ENCODE measurements at places on chromosomes 4 and X.
A peak's percentile ranks its signal among the peaks of the same experiment; 100 is the strongest.

GRCh38 chr4:76011700-76012387 lies 4.5 kb upstream of the CXCL9 start:
- DNase-seq = no peak

DNA sequence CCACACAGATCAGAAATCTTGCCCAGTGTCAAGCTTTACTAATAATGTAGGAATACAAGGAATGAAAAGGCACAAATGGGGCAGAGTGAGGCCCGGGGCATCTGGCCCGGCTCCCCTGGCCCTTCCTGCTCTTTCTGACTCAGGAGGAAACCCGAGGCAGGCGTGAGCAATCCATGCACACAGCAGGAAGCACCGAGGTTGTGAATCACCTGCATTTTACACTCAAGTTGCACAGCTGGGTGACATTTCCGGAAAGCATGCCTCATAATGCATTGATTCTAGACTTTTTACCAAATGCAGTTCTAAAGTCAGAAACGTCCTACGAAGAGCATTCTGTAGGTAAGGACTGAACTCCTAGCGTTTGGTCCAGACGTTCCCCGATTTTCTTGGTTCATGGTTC lies 38.9 kb downstream of the PRIMPOL start:
- DNase-seq = no peak

- DNase-seq = no peak
These were observed 42.4 kb downstream of the KDM6A start for GRCh38 chrX:44915361-44915868.

DNA sequence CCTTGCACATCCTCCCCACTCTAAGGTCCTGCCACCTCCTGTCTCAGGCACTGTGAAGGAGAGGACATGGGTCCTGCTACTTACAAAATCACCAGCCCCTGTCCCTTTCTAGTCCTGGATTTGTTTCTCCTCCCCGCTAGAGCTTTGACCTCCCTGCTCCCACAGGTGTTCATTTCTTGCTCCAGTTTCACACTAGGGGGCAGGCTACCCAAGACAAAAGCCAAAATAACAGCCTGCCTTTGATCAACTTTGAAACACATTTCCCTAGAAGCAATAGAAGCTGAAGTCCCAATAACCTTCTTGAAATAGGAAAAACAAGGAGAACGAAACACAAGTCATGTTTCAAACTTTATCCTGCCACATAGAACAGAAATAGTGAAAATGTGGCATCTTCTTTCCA lies 164.4 kb downstream of the QDPR start:
- DNase-seq = peak; percentile 20

DNA sequence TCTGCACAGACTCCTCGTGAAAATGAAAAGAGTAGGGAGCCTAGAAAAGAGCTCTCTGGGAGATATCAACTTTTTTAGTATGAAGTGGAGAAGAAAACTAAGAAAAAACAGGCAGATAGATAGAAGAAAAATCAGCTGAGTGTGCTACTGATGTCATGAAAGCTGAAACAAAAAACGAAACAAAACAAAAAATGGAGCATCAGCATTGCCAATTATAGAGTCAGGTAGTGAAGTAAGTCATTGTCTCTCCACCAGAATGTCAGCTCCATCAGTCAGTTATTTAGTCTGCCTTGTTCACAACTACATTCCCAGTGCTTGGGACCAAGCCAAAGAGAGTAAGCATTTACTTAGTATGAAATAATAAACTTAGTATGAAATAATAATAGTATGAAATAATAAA lies 595.1 kb downstream of the STPG2 start:
- DNase-seq = no peak

- no peak for DNase-seq
These were observed 35.0 kb downstream of the OPHN1 start for GRCh38 chrX:68398291-68398690.

GRCh38 chr4:9143421-9144080 lies 26.7 kb upstream of the FAM90A26 start:
- DNase-seq = no peak

DNA sequence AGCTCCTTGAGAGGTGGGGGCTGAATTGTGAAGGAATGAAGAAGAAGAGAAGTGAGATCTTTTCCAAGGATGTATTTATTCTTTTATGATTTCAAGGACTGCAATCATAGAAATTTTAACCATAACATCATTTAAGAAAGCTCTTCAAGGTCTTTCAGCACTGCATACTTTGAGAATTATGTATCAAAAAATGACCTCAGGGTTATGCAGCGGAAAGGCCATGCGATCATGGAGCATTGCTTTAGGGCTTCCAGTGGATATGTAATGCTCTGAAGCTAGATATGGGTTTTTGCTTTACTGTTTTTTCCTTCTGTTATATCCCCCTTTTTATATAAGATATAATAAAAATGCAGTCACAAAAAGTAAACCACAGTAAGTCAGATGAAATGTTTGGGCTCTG lies 38.7 kb downstream of the SGMS2 start:
- no peak for DNase-seq

- DNase-seq = no peak
These were observed 152.7 kb upstream of the AADAT start for GRCh38 chr4:170242471-170242870.

GRCh38 chr4:602559-602942 lies 22.8 kb upstream of the PDE6B start:
- peak; percentile 84 for DNase-seq
